ENCODE measurements at places on chromosomes 1 and 21.

DNA sequence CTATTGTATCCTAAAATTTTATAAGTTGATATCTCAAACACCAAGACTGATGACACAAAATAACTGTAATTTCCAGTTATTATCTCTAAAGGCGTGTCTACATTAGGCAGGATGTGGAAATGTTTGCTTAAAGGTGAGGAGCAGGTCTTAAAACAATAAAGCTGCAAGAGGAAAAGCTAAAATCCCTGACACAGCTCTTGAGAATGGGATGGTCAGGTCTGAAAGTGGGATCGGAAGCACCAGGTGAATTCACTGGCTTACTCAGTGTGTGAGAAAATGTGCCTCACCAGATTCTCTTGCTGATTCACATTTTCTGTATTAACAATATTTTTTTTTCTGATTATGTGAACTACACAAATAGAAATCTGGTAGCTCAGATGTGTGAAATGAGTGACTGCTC is 421.9 kb upstream of the ADAMTS5 start:
- no peak for DNase-seq

- DNase-seq = no peak
These were observed 550.9 kb downstream of the SMYD3 start for GRCh38 chr1:245956225-245956624.

- no peak for DNase-seq
These were observed 2.6 kb upstream of the NADK start for GRCh38 chr1:1780598-1781525.

- DNase-seq = no peak
These were observed 444.6 kb downstream of the AJAP1 start for GRCh38 chr1:5098981-5099385.

- DNase-seq = no peak
These were observed 20.1 kb downstream of the OR2B11 start for GRCh38 chr1:247437551-247438505.

DNA sequence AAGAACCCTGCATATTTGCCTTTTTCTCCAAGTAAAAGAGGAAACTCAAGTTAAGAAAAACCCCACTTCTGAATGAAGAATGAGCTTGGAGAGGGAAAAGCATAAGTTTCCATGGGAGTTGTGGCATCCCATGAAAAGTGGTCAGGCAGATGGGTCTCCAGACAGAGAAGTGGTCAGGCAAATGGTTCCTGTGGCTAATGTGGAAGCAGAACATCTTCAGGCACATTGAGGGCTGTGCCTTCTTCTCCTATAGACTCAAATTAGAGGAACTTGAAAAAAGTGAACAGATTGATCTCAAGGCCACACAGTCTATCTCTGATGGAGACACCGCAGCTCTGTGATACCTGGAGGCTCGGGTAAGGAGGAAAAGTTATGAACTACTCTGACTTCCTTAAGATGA is 55.7 kb upstream of the KIRREL1 start:
- DNase-seq = no peak

DNA sequence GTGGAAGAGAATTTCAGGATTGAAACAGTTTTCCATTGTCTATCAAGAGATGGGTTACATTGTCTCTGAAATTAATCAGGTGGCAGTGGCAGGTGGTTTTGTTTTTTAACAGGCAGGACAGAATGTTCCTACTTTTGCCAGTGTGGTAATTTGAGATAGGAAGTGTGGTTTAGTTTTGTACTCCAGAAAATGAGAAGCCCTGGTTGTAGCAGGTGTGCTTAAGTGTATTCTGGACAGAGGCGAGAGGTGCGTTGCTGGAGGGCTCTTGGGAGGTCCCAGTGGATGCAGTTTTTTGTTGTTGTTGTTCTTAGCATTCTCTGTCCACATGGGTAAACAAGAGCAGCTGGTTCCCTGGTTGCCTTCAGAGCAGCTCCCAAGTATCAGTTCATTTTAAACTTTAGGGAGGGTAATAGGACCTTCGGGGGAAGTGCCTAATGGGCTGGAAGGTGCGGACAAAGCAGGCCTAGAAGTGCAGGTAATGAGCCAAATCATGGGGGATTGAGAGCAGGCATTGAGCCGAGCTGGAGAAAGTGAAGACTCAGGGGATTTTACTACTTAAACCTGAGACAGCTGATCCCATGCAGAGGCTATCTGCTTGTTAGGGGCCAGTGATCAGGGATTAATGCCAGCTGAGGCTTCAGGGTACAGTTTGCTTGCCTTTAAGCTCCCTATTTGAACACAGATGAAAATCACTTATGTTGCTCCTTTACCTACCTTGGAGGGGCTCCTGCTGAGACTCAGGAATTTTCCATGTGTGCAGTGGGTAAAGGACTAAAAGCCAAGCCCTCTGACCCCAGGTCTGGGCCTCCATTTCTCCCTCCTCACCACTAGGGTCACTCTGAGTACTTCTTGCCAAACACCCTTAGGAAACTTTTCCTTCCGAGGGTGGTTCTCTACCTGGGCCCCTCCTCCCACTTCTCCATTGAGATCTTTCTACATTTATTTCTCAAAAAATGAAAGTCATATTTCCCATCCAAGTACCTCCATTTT is 6.1 kb downstream of the PFKFB2 start:
- DNase-seq = no peak

All from GM10248 (cell line).